ENCODE measurements at places on chromosomes 3 and 15.
A peak's percentile ranks its signal among the peaks of the same experiment; 100 is the strongest.

DNA sequence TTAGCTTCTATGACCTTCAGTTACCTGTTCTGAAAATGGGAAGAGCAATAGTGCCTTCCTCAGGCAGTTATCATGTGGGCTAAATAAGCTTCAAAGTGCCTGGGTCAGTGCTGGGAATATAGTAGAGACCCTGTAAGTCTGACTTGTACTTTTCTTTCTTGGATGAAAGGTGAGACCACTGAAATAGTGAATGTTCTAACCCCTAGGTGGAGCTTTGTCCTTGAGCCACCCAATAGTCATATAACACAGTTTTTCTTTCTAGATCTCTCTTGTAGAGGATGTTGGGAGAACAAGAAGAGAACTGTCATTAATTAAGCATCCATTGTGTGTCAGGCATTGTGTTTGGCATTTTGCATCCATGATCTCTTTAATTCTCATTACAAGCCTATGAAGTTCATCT lies 13.0 kb upstream of the BFSP2 start:
- DNase-seq, result no peak

DNA sequence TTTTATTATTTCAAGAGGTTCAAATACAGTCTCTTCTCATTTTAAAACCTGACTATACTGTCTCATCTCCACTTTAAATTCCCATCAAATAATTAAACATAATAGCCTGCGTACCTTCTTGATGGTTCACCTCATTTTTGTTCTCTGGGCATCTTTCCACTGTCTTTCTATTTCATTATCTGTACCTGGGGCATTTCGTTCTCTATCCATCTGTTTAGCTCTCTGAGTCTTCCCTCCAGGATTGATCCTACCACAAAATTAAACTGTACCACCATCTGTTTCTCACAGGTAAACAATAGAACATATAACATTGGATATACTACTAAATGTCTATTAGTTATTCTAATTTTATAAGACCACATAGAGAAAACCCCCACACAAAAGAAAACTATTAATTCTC lies 1331.4 kb downstream of the NSUN3 start:
- DNase-seq, result no peak

GRCh38 chr3:40009991-40010390 lies 200.6 kb downstream of the MYRIP start:
- DNase-seq, result no peak

DNA sequence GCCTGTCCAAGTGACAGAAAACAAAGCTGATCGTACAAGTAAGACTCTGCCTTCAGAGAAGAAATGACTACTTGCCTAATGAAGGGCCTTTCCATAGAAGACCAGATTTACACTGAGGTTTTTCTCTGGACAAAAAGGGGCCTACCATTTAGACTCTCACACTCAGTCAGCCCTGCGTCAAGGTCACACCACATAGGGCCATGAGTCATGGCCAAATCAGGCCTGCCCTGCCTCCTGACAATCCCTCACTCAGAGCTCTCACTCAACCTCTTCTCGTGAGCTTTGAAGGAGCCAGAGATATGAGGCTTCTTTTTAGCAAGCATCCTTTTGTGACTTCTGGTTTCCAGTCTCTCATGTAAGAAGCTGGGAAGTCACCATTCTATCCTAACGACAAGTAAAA lies 68.1 kb upstream of the NMNAT3 start:
- no peak for DNase-seq

DNA sequence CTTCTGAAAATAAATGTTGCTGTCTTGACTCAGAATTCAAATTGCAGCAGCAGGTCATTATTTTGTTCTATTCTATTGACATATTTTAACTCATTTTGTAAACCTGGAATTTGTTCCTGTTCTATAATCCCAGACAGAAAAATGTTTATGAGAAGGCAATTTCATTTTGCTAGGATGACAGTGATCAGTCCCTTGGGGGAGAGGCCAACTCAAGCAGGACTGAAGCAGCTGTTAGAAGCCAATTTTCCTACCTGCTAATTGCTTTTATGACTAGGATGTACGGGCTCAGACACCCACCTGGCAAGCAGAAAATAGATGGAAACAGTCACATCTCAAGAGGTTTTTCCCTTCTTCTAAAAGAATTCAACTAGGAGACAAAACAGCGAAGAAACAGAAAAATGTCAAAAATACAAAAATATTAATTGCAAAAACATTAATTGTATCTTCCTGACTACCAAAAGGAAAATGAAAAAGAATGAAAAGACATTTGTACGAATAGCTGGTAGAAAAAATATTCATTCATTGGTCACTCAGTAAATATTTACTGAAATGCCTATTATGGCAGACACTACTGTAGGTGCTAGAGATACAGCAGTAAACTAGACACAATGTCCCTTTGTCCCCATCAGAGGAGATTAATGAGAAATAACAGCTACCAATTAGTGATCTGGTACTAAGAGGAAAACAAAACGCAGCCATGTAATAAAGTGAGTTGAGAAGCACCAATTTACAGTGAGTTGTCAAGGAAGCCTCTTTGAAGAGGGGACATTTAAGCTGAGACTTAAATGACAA lies 73.5 kb downstream of the PEAK1 start:
- no peak for DNase-seq

GRCh38 chr3:23884481-23884880 lies 32.3 kb downstream of the NKIRAS1 start:
- DNase-seq, result no peak

GRCh38 chr3:191148131-191148530 lies 50.9 kb upstream of the OSTN start:
- DNase-seq, result no peak

GRCh38 chr3:79818015-79818414 lies 50.2 kb upstream of the ROBO1 start:
- DNase-seq, result no peak

DNA sequence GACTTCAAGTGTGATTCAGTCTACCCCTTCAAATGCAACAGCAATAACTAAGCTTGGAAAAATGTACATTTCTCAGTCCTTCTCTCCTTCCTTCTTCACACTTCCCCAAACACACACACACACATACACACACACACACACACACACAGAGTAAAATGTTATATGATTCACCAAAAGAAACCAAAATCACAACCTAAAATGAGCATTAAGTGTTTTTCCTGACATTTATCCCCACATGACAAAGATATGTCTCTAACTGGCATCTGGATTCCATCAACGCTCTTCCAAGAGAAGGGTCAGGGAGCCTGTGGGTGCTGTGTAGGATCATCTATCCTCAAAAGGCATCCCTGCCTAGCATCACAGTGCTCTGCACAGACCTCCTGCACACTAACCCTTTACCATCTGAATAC lies 21.0 kb downstream of the PDZRN3 start:
- DNase-seq, result no peak

GRCh38 chr3:131114256-131114655 lies 87.6 kb downstream of the NEK11 start:
- DNase-seq, result no peak

DNA sequence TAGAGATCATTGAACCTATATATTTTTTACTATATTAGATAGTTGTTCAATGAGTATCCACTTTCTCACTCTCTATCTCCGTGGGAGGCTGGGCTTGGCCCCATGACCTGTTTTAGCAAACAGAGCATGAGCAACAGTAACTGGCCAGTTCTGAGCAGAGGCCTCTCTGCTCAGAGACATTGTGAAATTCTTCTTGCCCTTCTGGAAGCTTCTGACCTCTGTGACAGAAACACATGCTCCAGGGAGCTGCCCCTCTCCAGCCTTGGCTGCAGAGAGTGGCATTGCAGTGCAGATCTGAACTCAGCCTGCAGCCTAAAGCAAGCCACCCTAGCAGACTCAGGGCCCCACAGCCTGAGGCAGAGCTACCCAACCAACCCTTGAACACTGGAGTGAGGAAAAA lies 20.5 kb downstream of the FAM240A start:
- DNase-seq, result no peak

DNA sequence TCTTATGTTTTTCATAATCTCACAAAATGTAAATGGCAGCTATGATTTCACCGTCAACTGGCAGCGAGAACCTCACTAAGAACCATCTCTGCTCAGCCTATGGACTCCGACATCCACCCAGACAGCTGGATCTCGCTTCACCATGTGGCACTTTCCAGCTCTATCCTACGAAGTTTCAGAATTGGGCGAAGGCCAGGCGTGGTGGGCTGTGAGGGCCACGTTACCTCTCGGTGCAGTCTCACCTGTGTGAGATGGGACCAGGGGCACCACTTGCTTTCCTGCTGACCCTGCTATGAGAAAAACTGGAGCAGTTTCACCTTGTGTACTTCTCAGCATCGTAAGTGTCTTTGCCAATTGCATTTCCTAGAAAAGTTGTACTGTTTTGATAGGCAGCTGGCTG lies 32.3 kb downstream of the CHDH start:
- DNase-seq, result no peak

DNA sequence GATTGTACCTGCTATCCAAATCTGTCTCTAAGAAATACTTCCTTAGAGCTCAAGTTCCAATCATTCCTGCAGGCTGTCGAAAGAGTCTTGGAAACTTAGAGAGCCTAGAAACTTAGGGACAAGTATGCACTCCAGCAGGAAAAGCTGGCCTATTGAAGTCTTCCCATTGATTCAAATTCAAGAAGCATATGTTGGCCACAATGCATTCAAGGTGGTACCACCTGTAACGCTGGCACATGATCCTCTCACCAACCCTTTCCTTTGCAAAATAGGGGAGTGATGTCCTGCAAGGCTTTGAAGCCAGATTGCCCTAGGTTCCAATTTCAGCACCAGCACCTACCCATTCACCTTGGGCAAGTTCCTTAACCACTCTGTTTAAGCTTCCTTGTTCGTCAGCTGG lies 6.0 kb downstream of the ADAMTS9 start:
- no peak for DNase-seq

- DNase-seq, result no peak
These were observed 235.0 kb upstream of the KBTBD8 start for GRCh38 chr3:66762916-66763693.

DNA sequence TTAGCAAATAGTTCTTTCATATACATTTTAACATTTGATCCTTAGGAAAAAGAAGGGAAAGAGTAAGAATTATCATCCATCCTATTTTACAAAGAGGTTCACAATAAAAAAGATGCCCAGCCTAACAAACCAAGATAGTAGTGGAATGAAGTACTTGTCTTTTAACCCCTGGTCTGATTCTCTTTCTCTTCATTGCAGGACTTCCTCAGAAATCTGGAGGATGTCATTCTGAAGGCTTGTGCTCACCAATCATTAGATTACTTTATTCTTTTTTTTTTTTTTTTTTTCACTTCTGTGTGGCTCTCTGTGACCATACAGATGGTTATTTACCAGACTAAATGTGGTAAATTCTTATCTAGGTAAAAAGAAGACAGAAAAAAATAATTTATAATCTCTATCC lies 7.0 kb downstream of the HDGFL3 start:
- no peak for DNase-seq

- no peak for DNase-seq
These were observed 26.4 kb downstream of the STOML1 start for GRCh38 chr15:73965758-73966113.

DNA sequence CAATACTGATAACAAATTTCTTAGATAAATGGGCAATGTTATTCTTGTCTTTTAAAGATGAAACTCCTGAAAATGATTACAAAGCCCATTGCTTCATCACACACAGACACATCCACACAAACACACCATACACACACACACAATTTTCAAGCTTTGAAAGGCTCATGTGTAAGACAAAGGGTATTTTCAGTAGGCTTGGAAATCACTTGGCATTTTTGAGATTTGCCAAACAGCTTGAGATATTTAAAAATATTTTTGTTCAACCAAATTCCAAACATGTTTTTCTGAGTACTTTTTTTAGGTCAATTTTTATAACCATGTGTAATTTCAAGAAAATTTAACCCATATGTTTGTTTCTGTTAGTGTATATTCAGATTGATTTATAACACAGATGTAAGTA lies 283.7 kb downstream of the ROBO2 start:
- no peak for DNase-seq

DNA sequence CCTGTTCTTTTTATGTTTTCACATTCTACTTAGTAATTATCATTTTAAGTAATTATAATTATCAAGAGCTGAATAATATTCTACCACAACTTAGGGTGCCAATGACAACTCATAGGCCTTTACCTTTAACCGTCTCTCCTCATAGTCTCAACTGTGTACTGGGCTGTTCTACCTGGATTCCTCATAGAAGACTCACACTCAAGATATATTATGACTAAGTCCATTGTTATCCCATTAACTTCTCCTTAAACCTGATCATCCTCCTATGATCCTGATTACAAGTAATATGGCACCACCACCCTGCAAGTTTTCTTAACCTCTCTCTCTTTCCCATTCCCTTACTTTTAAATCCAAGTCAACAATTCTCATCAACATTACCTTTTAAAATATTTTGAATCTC lies 285.9 kb upstream of the VEPH1 start:
- no peak for DNase-seq

DNA sequence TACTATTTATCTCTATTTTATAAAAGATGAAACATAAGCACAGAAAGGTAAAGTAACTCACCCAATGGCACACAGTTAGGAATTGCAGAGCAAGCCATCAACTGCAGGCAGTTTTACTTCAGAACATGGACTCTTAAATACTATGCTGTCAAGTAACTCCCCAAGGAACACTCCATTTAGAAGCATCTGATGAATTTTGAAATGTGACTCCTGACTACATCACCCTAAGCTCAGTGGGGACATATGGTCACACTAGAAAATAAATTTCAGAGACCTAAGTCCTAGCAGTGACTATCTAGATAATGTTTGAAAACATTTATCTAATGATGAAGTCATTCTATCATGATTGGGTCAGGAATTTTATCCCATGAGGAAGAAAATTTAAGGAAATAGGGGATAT lies 272.8 kb upstream of the ARRDC4 start:
- DNase-seq, result no peak

DNA sequence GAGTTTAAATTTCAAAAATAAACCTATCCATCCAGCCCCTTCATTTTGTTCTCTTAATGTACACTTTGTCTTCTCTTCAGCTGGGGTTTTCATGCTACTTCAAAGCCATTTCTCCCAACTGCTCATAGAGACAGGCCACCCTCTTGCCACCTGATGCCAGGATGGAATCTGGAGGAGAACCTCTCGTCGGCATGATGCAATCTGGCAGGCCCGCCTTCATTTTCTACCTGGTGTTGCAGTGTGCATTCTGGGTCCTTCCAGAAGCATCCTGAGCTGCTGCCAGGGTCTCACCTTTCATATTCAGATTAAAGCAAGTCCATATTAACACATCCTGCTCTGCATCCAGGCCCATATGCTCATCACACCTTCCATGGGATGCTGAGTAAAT lies 60.8 kb downstream of the CTNNB1 start:
- no peak for DNase-seq

DNA sequence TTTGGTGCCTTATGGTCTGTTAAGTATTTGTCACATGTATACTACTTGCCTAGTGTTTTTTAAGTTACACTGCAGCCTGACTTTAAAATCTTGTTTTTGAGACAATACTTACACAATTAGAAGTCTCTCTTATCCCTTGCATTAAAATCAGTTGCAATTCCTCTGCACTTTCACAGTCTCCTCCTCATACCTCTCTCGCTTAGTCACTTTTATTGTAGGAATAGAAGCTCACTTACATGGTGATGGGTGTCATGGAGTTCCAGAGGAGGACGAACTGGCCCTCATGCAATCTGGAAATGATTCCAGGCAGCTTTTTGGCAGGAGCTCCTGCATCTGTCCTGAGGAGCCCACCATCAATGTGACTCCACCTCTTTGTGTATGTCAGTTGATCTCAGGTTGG lies 238.4 kb upstream of the TBC1D5 start:
- DNase-seq, result no peak

GRCh38 chr3:155241579-155241978 lies 51.9 kb downstream of the STRIT1 start:
- peak; percentile 34 for DNase-seq

GRCh38 chr3:33004961-33005360 lies 53.5 kb downstream of the CCR4 start:
- DNase-seq, result no peak
